T-helper 1 cell (primary cell): ENCODE measurements at places on chromosomes 16 and 17.

- no peak for DNase-seq
Measured at GRCh38 chr17:16925461-16926060, 46.4 kb downstream of the TNFRSF13B start.

GRCh38 chr16:81527477-81528178, 83.0 kb downstream of the CMIP start:
- no peak for DNase-seq

- no peak for DNase-seq
Measured at GRCh38 chr17:1216217-1217088, 36.7 kb upstream of the ABR start.

DNA sequence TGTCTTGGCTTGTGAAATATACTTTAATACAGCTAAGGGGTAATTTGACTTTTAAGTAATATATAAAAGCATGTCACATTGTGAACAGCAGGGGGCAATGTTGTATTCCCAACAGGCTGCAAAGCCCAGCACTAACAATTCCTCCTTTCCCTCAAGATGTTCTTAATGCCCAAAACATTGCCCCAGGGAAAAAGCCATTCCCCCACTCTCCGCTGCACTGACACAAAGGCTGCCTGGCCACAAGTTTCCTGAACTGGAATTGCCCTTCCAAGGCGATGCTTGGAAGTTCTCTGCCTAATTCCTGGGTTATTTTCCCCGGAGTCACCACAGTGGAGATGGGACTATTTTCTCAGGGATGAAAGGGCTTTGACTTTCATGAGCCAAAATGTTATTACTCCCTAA, 27.2 kb downstream of the CLEC16A start:
- DNase-seq: peak; percentile 62

DNA sequence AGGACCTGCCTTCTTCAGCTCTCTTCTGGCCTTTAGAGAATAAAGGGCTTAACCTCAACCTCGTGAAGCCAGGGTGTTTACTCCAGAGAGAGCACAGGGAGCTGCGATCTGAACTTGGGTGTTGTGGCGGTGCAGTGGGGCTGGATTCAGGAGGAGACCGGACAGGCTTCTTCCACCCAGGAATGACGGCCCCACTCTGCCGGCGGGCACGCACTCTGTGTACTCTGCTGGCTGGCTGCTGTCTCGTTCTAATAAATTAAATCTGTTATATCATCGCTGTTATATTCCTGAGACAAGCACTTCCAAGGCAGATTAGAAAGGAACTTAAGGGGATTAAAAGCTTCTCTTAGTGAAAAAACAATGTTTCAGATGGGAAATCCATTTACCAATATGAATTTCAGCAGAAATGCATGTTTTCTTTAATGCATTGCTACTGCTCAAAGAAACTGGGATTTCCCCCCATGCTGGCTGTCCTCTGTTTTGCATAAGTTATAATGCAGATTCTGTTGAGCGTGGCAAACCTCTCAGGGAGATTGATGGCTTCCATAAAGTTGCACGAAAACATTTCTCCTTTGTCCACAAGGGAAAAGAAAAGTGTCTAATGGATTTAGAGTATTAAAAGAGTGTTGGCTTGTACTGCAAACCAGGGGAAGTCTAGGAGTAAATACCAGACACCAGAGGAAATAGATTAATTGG, 168.6 kb upstream of the IRX3 start:
- DNase-seq: no peak

DNA sequence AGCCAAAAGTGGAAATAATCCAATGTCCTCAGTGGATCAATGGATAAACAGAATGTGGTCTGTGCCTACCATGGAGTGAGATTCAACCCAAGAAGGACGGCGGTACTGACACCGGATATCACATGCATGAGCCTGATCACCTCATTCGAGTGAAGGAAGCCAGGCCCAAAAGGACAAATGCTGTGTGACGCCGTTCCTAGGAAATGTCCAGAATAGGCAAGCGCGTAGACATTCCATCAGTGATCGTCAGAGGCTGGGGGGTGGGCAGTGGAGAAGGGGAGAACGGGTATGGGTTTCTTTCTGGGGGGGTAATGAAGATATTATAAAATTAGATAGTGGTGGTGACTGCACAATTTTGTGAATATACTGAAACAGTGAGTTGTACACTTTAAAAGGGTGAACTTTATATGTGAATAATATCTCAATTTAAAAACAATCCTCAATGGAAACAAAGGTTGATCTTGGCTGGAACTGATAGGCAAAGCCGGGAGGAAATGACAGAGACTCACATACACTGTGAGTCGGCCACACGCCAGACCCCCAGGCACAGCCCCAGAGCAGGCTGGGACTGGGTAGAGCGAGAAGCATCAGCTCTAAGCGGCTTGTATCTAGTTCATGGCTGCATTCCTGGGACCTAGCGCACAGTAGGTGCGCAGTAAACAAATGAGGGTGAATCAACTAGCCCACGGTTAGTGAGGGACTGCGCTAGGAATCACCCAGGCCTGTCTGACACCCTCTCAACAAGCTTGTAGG, 3.5 kb downstream of the DBNDD1 start:
- no peak for DNase-seq

DNA sequence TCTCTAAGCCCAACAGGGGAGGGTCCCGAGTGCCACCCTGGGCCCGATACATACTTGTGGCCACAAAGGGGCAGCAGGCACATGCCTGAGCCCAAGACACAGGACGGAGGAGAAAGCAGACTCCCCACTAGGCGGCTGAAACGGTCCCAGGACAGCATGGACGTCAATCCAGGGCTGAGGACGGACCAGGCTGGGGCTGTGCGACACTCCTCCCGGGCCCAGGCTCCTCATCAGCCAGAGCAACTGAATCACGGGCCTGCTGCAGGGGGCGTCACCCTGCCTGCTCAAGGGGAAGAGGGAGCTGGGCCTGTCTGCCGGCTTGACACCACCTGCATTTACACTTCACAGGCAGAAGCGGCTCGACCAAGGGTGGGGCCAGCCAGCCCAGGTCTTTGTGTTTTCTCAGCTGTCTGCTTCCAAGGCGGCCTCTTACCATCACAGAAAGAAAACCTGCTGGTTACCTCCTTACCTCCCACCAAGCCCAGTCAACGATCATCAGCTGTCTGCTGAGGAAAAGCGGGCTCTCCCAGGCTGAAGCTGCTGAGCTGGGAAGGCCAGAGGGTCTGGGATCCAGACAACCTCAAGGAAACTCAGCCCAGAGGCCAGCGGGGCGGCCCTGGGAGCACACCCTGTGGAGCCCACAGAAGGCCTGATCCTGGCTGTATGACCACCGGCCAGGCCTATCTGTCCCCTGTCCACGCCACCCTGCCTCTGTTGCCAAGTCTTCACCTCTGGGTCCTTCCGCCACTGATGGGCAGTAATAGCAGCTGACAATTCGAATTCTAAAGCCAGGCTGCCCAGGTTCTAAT, 26.4 kb downstream of the KIFC3 start:
- DNase-seq: no peak
